ENCODE measurements at places on chromosomes 6 and 20.

DNA sequence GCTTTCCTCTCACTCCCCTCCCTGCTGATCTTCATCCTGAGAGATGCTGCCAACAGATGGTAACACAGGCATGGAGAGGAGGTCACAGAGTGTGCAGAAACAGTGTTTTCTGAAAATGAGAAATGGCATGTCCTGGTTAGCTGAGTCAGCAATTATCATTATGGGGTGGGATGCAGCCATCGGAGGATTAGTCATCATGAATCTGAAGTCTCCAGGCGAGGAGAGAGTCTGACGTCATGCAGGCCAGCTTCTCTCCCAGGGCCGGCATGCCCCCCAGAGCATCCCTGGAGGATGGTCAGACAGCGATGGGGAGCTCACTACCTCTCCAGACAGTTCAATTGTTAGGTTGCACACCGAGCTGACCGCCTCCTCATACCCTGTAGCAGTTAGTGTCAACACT lies 4.7 kb upstream of the GTSF1L start:
- no peak for DNase-seq

- no peak for DNase-seq
Observed at GRCh38 chr20:39849664-39850063, 839.4 kb downstream of the MAFB start.

- no peak for DNase-seq
Observed at GRCh38 chr6:18087396-18088165, 34.9 kb downstream of the NHLRC1 start.

- no peak for DNase-seq
Observed at GRCh38 chr6:4598384-4598995, 177.7 kb upstream of the CDYL start.

DNA sequence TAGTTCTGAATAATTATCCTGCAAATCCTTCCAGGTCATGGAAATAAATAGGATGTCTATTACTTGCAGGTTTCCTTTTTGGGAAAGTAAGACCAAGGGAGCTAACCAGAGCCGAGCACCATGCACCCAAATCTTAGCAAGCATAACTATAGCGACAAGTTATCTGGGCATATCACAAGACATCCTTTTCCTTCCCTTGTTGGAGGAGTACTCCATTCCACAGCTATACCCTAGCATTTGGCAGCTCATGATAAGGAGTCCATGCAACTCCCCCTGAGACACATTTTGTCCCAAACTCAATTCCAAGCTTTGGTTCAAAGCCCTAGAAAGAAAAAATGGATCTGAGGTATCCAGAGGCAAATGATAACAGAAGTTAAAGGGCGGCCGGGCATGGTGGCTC lies 16.5 kb upstream of the ASCC3 start:
- DNase-seq = no peak

GRCh38 chr6:50116797-50117542 lies 67.2 kb upstream of the DEFB112 start:
- no peak for DNase-seq

DNA sequence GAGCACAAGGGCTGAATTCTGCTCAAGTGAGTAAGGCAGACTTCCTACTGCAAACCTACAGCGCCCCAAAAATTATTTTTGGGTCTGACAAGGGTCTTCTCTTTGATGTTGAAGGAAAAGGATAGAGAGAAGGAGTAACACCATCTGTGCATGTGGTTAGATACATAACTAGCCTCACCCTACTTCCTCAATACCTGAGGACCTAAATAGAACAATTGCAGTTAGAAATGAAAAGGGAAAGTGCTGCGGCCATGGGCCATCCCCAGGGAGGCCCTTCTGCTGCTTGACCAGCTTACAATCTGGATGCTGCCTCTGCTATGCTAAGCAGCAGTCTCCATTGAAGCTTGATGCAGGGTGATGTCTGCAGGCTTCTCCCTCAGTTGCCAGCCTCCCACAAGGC lies 63.2 kb upstream of the ARMH2 start:
- no peak for DNase-seq

GRCh38 chr6:52937908-52938307 lies 28.4 kb upstream of the GSTA3 start:
- DNase-seq = no peak
